ENCODE measurements at places on chromosomes 1 and 21.

- DNase-seq: no peak
These were observed 1.1 kb upstream of the ADIPOR1 start for GRCh38 chr1:202959276-202959620.

DNA sequence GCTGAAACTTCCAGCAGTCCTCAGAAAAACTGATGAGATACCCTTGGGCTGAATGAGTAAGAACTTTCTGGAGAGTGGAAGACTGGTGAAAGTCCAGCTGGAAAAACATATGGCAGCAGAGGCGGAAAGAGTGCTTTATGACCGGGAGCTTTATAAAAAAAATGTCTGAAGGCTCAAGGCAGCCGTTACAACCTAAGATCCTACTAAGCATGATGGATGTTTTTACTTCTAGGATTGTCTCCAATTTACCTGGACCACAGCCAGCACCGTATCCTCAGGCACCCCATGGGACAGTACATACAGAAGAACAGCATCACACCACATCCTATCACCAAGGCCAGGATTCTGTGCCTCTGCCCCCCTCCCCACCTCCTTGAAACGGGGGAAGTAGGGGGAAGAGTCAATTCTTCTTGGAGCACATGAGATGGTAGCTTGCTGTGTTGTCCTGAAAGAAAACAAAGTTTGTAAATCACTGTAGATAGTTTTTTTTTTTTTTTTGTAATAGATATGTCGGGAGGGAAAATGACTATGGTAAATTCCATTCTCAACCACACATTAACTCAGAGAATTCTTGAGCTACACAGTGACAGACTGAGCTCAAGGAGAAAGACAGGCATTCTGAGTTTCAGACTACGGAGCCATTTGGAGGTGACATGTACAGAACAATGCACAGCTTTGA is 11.8 kb upstream of the IRF2BP2 start:
- DNase-seq: no peak

DNA sequence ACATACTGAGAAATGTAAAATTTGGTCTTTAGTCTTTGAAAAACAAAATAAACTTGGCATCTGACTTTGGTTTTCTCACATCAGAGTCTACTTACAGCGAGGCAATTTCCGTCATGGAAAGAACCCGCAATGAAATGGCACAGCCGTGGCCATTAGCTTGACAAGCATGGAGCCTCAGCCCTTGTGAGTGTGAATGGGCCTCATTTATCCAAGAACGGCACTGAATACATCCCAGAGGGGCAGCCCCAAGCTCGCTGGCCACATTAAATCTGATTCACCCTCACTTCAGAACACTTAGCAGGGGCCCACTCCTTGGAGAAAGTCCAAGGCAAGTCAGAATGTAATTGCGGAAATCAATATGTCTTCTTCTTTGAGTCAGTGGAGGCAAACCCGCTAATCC is 64.8 kb downstream of the ERG start:
- no peak for DNase-seq

DNA sequence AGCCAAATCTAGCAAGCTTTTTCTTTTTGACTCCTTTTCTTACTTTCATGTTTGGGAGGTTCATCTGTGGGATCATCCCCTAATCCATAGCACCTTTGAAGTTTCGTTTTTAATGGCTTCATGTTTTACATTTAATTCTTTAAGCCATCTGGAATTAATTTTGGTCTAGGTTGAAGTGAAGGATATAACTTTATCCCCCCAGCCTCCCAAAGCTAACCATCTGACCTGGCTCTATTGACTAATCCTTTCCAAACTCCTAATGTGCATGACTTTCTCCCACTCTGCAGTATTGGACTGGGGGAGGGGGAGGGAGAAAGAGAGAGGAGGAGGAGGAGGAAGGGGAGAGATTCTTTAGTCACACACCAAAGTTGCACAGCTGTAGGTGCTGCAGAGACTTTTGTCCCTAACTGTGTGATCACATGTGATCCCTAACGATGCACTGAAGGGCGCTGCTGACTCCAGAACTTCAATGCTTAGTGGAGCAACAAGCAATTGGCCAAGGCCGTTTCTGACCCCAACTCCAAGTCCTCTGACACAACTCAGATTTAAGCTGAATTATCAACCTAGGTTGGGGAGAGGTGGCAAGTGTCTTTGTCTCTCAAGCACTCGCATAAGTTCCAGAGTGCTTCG is 191.6 kb downstream of the HUNK start:
- DNase-seq: no peak

DNA sequence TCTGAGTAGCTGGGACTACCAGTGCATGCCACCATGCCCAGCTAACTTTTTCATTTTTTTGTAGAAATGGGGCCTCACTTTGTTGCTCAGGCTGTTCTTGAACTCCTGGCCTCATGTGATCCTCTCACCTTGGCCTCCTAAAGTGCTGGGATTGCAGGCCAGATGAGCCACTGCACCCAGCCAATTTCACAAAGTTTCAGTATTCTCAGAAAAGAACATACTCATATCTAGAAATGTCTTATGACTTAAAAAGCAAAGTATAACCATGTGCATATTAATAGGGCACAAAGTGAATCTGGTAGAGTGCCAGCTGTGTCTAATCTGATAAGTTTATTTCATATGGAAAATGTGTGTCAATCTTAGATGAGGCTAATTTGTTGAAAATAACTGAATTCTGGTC is 87.5 kb upstream of the CACYBP start:
- no peak for DNase-seq

DNA sequence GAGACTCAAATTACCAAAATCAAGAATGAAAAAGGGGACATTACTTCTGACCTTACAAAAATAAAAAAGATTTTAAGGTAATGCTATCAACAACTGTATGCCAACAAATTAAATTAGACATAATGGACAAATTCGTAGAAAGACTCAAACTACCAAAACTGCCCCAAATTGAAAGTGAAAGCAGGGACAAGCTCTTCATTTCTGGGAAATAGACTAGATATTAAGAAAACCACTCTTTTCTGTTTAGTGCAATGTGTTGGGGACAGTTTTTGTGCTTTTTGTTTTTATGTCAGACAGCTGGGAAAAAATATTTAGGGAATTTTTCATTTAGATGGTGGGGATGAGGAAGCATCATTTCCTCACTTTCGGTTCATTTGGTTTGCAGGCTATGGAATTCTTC is 4.9 kb upstream of the GBP1 start:
- no peak for DNase-seq

GRCh38 chr1:78143152-78143551 is 97.4 kb downstream of the GIPC2 start:
- DNase-seq: no peak

- no peak for DNase-seq
These were observed 144.1 kb downstream of the CDC42BPA start for GRCh38 chr1:227174164-227174563.

- no peak for DNase-seq
These were observed 132.7 kb downstream of the GPATCH2 start for GRCh38 chr1:217498209-217498608.

DNA sequence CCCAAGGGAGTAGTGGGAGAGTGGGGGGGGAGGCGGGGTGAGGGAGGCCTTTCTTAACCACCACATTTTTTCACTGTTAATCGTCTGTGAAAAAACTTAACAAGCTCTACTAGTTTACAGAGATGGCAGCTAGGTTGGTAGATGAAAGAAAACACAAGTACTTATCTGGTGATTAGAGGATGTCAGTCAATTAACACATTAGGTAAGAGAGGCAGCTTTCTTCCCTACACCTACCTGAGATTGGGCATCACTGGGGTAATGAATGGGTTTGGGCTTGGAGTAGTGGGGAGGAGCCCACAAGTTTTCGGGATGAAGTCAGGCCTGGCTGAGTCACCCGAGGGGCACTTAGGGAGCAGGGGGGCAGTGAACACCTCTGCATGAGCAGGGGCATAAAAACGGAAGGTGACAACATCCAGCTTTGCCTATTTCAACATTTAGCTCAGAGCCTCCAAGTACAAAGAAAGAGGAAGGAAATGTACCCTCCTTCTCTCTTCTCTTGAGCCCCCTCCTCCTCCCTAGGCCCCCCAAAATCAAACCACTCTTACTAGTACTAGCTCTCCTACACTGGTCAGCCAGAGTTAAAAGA is 2.5 kb downstream of the LBR start:
- no peak for DNase-seq

GRCh38 chr1:30374400-30375070 is 348.9 kb downstream of the MATN1 start:
- DNase-seq: no peak
